ENCODE measurements at places on chromosomes 13 and 19.

GRCh38 chr19:7505682-7506384 lies 10.1 kb upstream of the ZNF358 start:
- DNase-seq: no peak

GRCh38 chr13:101970341-101970740 lies 431.5 kb downstream of the FGF14 start:
- DNase-seq: no peak

GRCh38 chr19:8209462-8210378 lies 550 bp downstream of the CERS4 start:
- no peak for DNase-seq

DNA sequence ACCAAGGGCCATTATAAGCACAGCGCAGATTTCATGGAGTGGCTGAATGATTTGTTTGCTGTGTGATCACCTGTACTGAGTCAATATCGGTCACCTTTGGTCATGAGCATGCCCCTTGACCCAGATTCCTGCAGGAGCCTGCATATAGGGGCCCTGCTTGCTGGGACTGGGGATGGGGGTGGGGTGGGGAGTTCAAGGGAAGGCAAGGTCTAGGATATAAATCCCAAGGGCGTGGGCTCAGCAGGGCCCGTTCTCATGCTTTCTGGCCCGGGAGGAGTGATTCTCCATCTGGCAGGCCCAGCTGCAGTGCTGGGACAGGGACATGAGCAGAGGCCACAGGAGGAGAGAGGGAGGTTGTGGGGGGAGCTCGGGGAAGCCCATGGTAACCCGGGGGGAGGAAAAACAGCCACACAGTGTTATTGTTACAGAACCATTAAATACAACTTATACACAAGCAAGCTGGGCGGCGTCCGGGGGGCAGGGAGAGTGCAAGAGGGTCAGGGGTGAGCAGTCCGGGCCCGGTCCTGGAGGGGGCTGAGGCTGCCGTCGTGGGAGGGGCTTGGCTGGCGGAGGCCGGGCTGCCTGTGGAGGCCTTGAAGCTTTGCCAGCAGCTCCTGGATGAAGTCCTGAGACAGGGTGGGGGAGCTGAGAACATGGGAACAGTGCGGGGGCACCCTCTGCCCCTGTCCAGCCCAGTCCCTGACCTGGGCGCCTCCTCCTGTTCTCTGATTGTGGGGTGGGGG lies 5.2 kb downstream of the PPP1R14A start:
- DNase-seq: no peak
